Cerebellum (tissue), 4 donors: ENCODE measurements at places on chromosomes 1 and 21. TPM values are rescaled to one million over a fixed set of nuclear protein-coding genes. Genes with fewer than 3 reads are reported as not detected.

MSH4 gene
- 0.73 TPM for total RNA-seq

SLC25A34 gene
- 2.4 TPM for total RNA-seq

KCNA3 gene
- total RNA-seq: 15.2 TPM

FCGR3B gene
- 0.36 TPM for total RNA-seq
